ENCODE measurements at places on chromosomes 1 and 21. TPM values are rescaled to one million over a fixed set of nuclear protein-coding genes. Genes with fewer than 3 reads are reported as not detected.
A peak's percentile ranks its signal among the peaks of the same experiment; 100 is the strongest.

GTF2B gene
- 33.9 TPM for polyA plus RNA-seq

RAB3B gene
- 0.24 TPM for polyA plus RNA-seq

SELP gene
- polyA plus RNA-seq = 2.4 TPM

LIN9 gene
- polyA plus RNA-seq = 5.6 TPM

ST6GALNAC3 gene
- polyA plus RNA-seq = 5.8 TPM

LCE2B gene
- polyA plus RNA-seq = not detected

ACAP3 gene
- polyA plus RNA-seq = 23.6 TPM

SIPA1L2 gene
- 27.6 TPM for polyA plus RNA-seq

WDR64 gene
- polyA plus RNA-seq = 0.23 TPM

RXFP4 gene
- polyA plus RNA-seq = not detected

C1orf35 gene
- polyA plus RNA-seq = 8.2 TPM

DNA sequence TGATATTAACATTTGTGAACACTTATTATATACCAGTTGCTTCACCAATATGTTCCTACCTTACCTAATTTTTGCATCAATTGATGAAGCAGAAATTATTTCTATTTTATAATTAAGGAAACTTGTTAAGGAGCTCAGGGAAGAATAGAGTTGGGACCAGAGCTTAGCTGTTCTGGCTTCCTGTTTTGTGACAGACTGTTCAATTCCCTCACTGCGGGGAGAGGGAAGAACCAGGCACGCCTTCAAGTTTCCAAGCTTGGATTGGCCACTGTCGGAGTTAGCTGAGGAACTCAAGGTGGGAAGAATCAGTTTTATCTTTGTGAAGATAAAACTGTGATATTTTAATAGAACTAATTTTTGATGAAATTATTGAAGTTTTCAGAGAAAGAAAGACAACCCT is 142.3 kb upstream of the LMO4 start:
- DNase-seq = no peak

GRCh38 chr1:119388450-119388849 is 19.9 kb downstream of the HAO2 start:
- DNase-seq = no peak

DNA sequence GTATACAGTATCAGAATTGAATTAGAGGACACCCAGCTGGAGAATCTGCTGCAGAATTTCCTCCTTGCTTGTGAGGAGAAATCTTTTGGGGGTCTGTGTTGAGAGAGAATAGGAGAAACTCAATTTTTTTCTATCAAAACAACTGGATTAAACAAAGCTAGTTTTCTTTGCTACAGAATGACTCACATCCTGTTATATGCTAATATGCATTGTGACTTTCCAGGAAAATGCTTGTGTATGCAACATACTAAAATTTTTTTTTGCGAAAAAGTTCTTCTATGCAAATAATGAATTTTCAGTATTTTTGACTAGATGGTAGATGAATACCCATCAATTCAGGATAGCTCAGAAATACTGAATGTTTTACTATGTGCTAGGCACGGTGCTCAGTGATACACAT is 2.2 kb downstream of the VAMP4 start:
- no peak for DNase-seq

- DNase-seq = no peak
Observed at GRCh38 chr21:40373761-40374160, 473.2 kb downstream of the DSCAM start.

GRCh38 chr1:226134170-226135058 is 52.1 kb downstream of the ACBD3 start:
- DNase-seq = no peak

DNA sequence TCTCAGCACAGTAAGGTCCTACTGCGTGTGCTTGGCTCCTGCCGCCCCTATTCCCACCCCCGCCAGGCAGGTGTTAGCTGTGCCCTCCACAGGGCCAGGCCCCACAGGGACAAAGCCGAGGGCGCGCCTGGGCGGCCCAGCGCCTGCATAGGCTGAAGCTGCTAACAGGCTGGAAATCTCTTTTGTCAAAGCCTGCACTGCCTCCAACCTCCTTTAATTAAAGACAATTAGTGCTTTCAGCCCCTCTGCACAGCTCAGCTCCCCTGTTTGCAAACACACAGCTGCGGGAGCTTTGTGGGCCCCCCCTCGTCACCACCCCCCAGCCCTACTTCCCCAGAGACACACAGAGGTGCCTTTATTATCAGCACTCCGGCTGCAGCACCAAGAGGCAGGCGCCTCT is 95.9 kb downstream of the EPHB2 start:
- no peak for DNase-seq

- DNase-seq = no peak
Observed at GRCh38 chr1:50158421-50158820, 49.7 kb downstream of the ELAVL4 start.

GRCh38 chr21:16956824-16957223 is 556.0 kb upstream of the CXADR start:
- DNase-seq = no peak

DNA sequence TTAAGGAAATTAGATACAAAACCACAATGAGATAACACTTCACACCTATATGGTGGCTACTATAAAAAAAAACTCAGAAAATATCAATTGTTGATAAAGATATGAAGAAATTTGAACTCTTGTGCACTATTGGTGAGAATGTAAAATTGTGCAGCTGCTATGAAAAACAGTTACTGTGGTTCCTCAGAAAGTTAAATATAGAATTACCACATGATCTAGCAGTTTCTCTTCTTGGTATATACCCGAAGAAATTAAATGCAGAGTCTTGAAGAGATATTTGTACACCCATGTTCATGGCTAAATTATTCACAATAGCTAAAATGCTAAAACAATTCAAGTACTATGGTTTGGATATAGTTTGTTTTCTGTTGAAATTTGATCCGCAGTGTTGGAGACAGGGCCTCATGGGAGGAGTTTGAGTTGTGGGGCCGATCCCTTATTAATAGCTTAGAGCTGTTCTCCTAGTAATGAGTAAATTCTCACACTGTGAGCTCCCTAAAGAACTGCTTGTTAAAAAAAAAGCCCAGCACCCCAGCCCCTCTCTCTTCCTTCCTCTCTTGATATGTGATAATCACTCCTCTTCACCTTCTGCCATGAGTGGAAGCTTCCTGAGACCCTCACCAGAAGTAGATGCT is 1412.1 kb downstream of the PLA2G4A start:
- DNase-seq = no peak

DNA sequence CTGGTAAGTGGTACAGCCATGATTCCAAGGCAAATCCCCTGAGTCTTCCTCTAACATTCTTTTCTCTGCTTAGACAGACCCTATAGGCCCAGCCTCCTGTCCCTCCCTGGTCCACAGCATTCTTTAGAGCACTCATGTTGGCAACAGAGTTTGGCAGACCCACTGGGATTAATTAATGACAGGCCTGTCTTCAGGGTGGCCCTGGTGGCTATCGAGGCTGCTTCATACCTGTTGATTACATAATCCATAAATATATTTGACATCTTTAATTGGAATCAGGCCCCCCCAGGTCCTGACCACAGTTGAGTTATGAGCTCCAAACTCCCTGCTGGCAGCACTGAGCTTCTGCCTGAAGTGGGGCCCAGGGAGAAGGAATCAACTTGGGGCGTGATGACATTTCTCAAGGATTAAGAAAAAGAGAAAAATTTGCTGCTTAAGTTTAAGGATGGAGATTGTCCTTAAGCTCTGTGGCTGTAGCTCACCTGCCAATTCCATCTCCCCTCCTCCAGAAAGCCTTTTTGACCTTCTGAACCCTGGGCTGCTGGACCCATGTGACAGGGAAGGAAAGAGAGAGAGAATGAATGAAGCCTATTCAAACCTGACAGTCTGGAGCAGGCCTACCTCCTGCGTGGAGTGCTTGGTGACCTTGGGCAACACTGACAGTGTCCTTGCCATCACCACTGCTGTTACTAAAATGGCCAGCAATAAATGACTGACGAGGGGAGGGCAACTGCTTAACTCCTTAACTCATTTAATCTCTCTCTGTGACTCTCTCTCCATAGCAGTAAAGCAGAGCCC is 156.6 kb downstream of the TRABD2B start:
- no peak for DNase-seq

GRCh38 chr1:208149213-208149612 is 95.0 kb downstream of the PLXNA2 start:
- DNase-seq = no peak

DNA sequence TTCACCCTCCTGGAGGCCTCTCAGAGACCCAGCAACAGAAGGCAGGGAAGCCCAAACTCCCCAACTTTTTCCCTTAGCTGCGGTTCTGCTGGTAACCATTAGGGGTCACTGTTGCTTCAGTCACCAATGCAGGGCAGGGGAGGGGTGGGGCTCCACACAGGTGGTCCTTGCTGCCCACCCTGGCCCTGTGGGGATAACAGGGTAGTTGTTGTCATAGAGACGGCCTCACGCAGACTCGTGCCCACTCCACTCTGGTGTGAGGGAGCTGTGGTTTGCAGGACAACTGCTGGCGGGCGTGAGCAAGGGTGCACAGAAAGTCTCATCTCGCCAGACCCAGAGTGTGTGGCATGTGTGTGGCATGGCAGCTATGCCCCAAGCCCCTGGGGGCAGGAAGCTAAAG is 19.9 kb downstream of the INSRR start:
- DNase-seq = peak; percentile 39

DNA sequence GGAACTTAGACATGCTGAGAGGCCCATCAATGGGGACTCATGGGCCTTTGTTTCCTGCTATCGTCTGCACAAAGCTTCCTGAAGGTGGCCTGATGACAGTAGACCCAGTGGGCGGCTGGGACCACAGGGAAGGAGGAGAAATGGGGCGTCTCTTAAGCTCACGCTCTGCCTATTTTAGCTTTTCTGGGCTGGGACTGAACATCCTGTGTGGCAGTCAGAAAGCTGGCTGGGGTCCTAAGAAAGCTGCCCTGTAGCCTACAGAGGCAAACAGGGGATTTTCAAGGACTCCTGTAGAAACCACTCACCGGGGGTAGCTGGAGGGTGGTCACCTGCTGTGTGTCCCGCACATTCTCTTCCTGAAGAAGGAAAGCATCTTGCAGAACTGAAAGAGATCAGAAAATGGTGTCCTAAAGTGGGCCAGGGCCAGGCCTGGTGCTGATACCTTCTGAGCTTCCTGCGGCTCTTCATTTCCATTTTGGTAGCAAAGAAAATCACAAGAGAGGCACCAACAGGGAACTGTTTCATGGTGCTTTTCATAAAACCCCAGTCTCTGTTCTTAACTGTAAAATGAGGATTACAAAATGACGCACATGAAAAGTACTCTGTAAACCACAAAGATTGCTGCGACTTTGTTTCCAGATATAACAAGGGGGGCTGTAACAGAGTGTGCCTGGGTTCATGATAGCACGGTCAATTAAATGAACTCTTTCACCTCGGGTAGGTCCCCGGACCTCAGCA is 8.6 kb downstream of the ZNF496 start:
- DNase-seq = no peak

GRCh38 chr1:1847890-1848289 is 43.0 kb downstream of the GNB1 start:
- DNase-seq = no peak

GRCh38 chr1:82979593-82980236 is 1019.2 kb downstream of the TTLL7 start:
- no peak for DNase-seq

GRCh38 chr1:163231385-163231784 is 28.7 kb upstream of the RGS5 start:
- DNase-seq = no peak
